ENCODE measurements at places on chromosomes 6 and 20. TPM values are rescaled to one million over a fixed set of nuclear protein-coding genes. Genes with fewer than 3 reads are reported as not detected.

The PTPRK gene
- polyA plus RNA-seq: 74.2 TPM

The PHACTR3 gene
- polyA plus RNA-seq: 4.8 TPM

The GRM1 gene
- polyA plus RNA-seq: 0.04 TPM

The CGAS gene
- 7.2 TPM for polyA plus RNA-seq

The FAM83C gene
- polyA plus RNA-seq: not detected

The CD93 gene
- 203 TPM for polyA plus RNA-seq

The LY6G6D gene
- not detected for polyA plus RNA-seq

The GCNT2 gene
- 19.6 TPM for polyA plus RNA-seq

The SPTLC3 gene
- 10.8 TPM for polyA plus RNA-seq

The TLDC2 gene
- polyA plus RNA-seq: 1.8 TPM

The PPP1R14C gene
- 11.7 TPM for polyA plus RNA-seq

The LY6G6F gene
- 1.3 TPM for polyA plus RNA-seq

The KHDRBS2 gene
- 10.5 TPM for polyA plus RNA-seq

The TMEM217 gene
- polyA plus RNA-seq: 2.8 TPM

The STMN3 gene
- 38.8 TPM for polyA plus RNA-seq

The SLA2 gene
- polyA plus RNA-seq: 0.95 TPM

The ME1 gene
- polyA plus RNA-seq: 8.9 TPM

The GRIK2 gene
- 0.56 TPM for polyA plus RNA-seq

The POU5F1 gene
- 0.92 TPM for polyA plus RNA-seq

The C20orf202 gene
- polyA plus RNA-seq: 1.3 TPM

The MCCD1 gene
- polyA plus RNA-seq: 0.24 TPM

The MOCS1 gene
- 26.7 TPM for polyA plus RNA-seq

The SLC44A4 gene
- polyA plus RNA-seq: 20.6 TPM

The TOX2 gene
- 40.0 TPM for polyA plus RNA-seq

The DDRGK1 gene
- polyA plus RNA-seq: 49.9 TPM

The ARG1 gene
- polyA plus RNA-seq: 1.2 TPM

The LY6G6C gene
- 0.17 TPM for polyA plus RNA-seq

The CLPSL1 gene
- polyA plus RNA-seq: not detected

The SF3B5 gene
- 135 TPM for polyA plus RNA-seq

The ACTR5 gene
- polyA plus RNA-seq: 11.8 TPM

The MAP1LC3A gene
- 35.0 TPM for polyA plus RNA-seq

The SRMS gene
- polyA plus RNA-seq: 0.21 TPM

The CASS4 gene
- 22.9 TPM for polyA plus RNA-seq

The PRR18 gene
- polyA plus RNA-seq: 0.42 TPM

The PI3 gene
- polyA plus RNA-seq: not detected

The SLC16A10 gene
- 6.6 TPM for polyA plus RNA-seq

The EFCAB8 gene
- not detected for polyA plus RNA-seq

The RSPO3 gene
- 5.3 TPM for polyA plus RNA-seq

The ADTRP gene
- polyA plus RNA-seq: 1.9 TPM

The EBF4 gene
- polyA plus RNA-seq: 38.1 TPM

The DEF6 gene
- 9.2 TPM for polyA plus RNA-seq

The DTD1 gene
- 26.0 TPM for polyA plus RNA-seq

The RBPJL gene
- polyA plus RNA-seq: not detected

The ZNF334 gene
- polyA plus RNA-seq: 36.2 TPM

The PPDPF gene
- polyA plus RNA-seq: 314 TPM

The LHFPL5 gene
- not detected for polyA plus RNA-seq

The SIRPB1 gene
- polyA plus RNA-seq: 0.70 TPM

The DEFB132 gene
- polyA plus RNA-seq: not detected

The HCK gene
- 5.2 TPM for polyA plus RNA-seq

The SNAI1 gene
- polyA plus RNA-seq: 9.5 TPM

The TFAP2C gene
- 3.4 TPM for polyA plus RNA-seq

The TNNC2 gene
- 0.44 TPM for polyA plus RNA-seq

The KAT14 gene
- 24.0 TPM for polyA plus RNA-seq

Measured in left lung (tissue), 14 donors.